GM13977 (cell line): ENCODE measurements at places on chromosomes 16 and 17.
A peak's percentile ranks its signal among the peaks of the same experiment; 100 is the strongest.

GRCh38 chr17:48149787-48150463 lies 42.4 kb downstream of the SNX11 start:
- DNase-seq, result no peak

GRCh38 chr16:66894948-66895688 lies 14.8 kb downstream of the PDP2 start:
- DNase-seq, result peak; percentile 75

DNA sequence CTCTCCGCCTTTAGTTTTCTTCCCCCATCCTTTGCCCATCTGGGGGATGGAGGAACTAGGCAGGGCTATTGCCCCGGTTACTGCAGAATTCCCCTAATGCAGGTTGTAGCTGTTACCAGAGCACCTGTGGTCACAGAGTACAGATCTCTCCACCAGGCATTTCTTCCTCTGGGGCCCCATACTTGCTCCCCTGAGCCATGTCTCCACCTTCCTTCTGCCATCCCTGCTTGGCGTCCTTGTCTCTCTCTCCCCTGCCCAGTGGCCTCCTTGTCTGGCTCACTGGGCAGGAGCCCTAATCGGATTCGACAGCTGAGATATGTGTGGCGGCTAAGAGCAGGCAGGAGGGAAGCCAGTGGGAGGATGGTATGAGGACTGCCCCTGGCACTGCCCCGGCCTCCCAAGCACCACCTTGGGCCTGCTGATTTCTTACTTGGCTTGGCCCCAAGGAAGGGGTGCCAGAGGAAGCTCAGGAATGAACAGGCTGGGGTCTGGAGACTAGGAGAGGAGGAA lies 2.0 kb downstream of the RARA start:
- DNase-seq, result peak; percentile 54

GRCh38 chr17:49936386-49936785 lies 32.6 kb upstream of the DLX4 start:
- DNase-seq, result no peak

DNA sequence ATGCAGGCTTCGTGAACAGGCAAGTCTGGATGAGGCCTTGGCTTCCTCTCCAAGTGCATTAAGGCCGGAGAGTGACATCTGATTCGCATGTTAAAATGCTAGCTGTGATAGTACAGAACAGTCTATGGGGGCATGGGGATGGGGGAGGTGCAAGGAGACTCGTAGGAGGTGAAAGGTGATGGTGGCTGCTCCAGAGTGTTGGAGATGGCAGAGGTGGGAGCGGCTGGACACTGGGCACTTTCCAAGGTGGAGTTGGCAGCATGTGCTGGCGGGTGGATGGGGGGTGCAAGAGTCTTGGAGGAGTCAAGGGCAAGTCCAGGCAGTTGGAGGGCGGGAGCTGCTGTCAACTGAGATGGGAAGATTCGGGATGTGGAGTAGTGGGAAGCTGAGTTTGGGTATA lies 350.9 kb upstream of the TNRC6C start:
- no peak for DNase-seq

DNA sequence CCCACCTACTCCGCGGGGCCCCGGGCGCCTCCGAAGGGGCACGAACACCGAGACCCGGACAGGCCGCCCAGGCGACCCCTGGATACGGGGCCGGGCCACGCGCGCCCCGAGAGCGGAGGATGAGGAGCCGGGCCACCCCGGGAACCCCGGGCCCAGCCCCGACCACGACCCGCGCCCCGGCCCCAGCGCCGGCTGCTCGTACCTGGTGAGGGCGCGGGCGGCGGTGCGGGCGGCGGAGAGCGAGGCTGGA lies 192 bp downstream of the FASN start:
- DNase-seq, result no peak
